H9 (cell line): ENCODE measurements at places on chromosomes 2 and 18. TPM values are rescaled to one million over a fixed set of nuclear protein-coding genes. Genes with fewer than 3 reads are reported as not detected.

GRCh38 chr2:71659868-71660518, 206.6 kb downstream of the DYSF start:
- H3K27me3 ChIP-seq: no peaks in the 10 kb centered on the region
- H3K36me3 ChIP-seq: peaks cover 21% of the 10 kb centered on the region
- no peak for DNase-seq
- no peaks in the 10 kb centered on the region for H3K4me1 ChIP-seq
- no peak overlapping the region for H3K27ac ChIP-seq

GRCh38 chr18:59484131-59484530, 125.1 kb upstream of the LMAN1 start:
- no peaks in the 10 kb centered on the region for H3K36me3 ChIP-seq
- H3K27me3 ChIP-seq: no peaks in the 10 kb centered on the region
- DNase-seq: no peak
- no peaks in the 10 kb centered on the region for H3K4me1 ChIP-seq
- H3K27ac ChIP-seq: no peak overlapping the region

DNA sequence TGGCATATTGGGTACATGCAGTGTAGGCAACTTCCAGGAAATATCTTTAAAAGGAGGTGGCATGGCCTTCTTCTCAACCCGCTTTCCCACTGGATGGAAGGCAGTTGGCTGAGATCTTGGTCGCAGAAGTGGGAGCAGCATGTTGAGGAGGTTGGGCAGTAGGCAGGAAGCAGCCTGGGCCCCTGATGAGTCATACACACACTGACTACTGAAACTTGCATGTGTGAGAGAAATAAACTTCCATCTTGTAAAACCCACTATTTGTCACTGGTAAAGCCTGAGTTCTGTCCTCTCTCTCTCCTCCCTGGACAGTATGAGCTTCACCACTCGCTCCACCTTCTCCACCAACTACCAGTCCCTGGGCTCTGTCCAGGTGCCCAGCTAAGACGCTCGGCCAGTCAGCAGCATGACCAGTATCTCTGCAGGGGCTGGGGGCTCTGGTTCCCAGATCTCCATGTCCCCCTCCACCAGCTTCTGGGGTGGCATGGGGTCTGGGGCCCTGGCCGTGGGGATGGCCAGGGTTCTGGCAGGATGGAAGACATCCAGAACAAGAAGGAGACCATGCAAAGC, 233.8 kb upstream of the SPRED2 start:
- no peak overlapping the region for H3K4me3 ChIP-seq
- DNase-seq: no peak
- no peaks in the 10 kb centered on the region for H3K27me3 ChIP-seq
- H3K27ac ChIP-seq: no peak overlapping the region
- peaks cover 4% of the 10 kb centered on the region for H3K36me3 ChIP-seq

DNA sequence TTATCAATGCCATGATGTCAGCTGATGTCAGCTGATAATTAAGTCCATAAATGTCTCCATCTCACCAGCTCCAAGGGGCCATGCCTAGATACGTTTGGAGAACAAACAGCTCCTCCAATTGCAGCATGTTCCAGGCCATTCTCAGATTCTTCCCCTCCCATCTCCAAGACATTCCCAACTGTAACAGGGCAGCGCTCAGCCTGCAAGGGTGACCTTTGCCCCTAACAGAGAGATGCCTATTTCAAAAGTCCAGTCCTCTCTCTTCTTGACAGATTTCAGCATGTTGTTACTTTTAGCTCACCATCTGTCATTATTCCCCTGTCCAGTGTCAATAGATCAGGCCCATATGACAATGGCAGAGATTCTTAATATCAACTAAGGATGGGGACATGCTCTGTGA, 9.9 kb downstream of the PSD4 start:
- no peak overlapping the region for H3K4me3 ChIP-seq
- H3K27ac ChIP-seq: no peak overlapping the region
- H3K36me3 ChIP-seq: no peaks in the 10 kb centered on the region
- DNase-seq: no peak
- H3K4me1 ChIP-seq: no peaks in the 10 kb centered on the region; the same call in 1 of the 2 replicates
- no peaks in the 10 kb centered on the region for H3K27me3 ChIP-seq

- no peak overlapping the region for H3K27ac ChIP-seq
- H3K36me3 ChIP-seq: no peaks in the 10 kb centered on the region
- H3K4me3 ChIP-seq: no peak overlapping the region
Observed at GRCh38 chr2:124254621-124255020, 229.5 kb downstream of the CNTNAP5 start.

PDCD1 gene
- total RNA-seq: 1.4 and 1.6 TPM in 2 replicates

GRCh38 chr2:207801259-207801658, 31.6 kb upstream of the FZD5 start:
- H3K27me3 ChIP-seq: no peaks in the 10 kb centered on the region
- no peak for DNase-seq
- H3K36me3 ChIP-seq: no peaks in the 10 kb centered on the region
- no peak overlapping the region for H3K27ac ChIP-seq

DNA sequence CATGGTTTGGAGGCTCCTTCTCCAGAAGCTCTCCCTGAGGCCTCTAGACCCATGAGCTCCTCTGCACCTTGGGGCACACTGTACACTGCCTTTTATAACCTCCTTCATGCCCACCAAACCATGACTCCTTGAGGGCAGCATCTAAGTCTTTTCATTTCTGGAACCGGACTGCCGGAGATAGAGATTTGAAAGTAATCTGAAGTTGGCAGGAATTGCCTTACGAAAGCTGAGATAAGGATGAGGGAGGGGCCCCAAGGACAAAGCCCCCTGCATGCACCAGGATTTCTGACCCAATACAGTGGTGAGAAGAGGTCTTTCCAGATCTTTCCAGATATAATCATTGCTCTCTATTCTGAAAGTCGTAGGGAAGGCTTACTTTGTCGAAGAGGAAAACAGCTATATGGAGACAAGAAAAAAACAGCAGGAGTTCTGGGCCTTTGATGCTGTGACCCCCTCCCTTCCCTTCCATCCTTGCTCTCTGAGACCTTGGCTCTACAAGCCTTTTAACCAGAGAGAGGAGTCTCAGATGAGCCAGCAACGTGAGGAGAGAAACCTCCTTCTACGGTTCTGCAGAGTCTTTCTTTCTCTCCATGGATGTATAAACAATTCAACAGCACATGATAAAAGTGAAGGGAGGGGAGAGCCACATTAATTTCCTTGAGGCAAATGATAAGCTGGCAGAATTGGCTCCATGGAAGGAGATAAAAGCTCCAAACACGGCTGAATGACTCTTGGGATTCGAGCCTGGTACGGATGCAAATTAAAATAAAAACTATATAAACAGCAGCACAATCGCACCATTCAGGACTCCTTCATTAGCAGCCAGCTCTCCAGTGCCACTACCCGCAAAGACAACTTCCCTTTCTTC, 88.0 kb upstream of the RTN4 start:
- DNase-seq: no peak
- no peaks in the 10 kb centered on the region for H3K36me3 ChIP-seq
- no peak overlapping the region for H3K27ac ChIP-seq
- no peaks in the 10 kb centered on the region for H3K27me3 ChIP-seq

GRCh38 chr18:37559194-37559593, 6.4 kb downstream of the CELF4 start:
- H3K27me3 ChIP-seq: peaks cover 11% of the 10 kb centered on the region
- H3K4me1 ChIP-seq: peaks cover 4% of the 10 kb centered on the region; the same call in 1 of the 2 replicates
- no peak overlapping the region for H3K4me3 ChIP-seq

DNA sequence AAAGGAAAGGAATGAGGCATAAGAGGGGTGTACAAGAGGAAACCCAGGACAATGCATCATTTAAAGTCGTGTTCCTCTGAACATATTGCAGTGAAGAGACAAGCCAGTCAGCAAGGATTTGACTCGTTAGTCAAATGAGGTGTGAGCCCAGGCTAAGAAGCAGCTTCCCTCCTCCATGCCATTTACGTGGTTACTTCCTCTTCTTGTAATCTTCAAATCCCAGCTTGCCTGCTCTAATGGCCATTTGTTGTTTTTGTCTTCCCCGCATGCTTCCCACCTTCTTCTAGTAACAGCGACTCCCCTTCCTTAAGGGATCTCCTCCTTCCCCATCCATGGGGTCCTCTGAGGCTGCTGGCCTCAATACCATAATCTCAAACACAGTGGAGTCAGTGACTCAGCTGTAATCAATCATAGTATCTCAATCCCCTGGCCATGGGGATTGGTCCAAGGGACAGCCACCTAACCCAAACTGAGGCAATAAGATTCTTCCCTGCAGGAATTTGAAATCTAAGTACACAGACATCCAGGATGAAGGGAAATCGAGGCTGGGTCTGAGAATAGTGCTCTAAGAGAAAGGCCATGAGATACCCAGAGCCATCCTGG, 37.6 kb downstream of the SLC14A1 start:
- peaks cover 20% of the 10 kb centered on the region; the same call in 1 of the 2 replicates for H3K4me1 ChIP-seq
- no peak for DNase-seq
- H3K27me3 ChIP-seq: no peaks in the 10 kb centered on the region
- H3K27ac ChIP-seq: no peak overlapping the region
- H3K36me3 ChIP-seq: peaks cover 5% of the 10 kb centered on the region
- no peak overlapping the region for H3K4me3 ChIP-seq

PAX8 gene
- not detected in 2 replicates for total RNA-seq

CCDC74A gene
- 10.0 and 10.8 TPM in 2 replicates for total RNA-seq

DYSF gene
- 4.8 and 5.5 TPM in 2 replicates for total RNA-seq

GRCh38 chr18:30925795-30926194, 116.7 kb downstream of the DSC3 start:
- no peak overlapping the region for H3K27ac ChIP-seq
- H3K27me3 ChIP-seq: no peaks in the 10 kb centered on the region
- H3K4me3 ChIP-seq: no peak overlapping the region
- no peak for DNase-seq
- H3K36me3 ChIP-seq: no peaks in the 10 kb centered on the region

DNA sequence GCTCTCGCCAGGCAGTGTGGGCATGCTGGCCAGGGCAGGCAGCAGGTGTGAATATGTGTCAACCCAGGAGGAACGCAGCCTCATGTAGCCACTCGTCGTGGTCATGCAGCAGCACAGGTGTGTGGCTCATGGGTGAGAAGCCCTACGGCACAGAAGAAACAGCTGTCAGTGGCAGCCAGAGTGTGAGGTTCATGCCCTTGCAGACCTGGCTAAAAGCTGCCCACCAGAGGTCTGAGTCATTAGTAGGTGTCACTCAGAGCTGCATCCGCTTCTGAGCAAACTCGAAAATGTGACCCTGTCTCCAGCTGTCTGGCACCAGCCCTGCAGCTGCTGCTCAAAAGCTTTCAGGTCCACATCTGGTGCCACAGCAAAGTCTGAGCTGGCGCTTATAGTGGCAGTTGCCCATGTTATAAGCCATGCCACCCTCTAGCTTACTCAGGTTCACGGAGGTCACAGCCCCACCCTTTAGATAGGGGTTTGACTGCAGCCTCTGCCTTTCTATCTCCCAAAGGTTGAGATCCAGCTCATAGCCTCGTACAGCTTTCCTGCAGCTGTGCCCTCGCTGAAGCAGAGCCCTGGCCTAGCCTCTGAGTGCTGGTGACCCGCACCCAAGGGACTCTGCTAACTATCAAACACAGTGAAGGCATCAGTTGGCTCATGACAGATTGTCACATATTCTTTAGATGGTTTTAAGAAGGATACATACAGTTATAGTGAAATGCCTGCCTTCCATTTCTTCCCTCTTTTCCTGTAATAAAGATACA, 195.0 kb downstream of the CCDC102B start:
- H3K27me3 ChIP-seq: no peaks in the 10 kb centered on the region
- DNase-seq: no peak

ZNF521 gene
- total RNA-seq: 1.5 and 3.3 TPM in 2 replicates

GRCh38 chr2:160278879-160279177, 78.8 kb upstream of the ITGB6 start:
- DNase-seq: no peak
- peaks cover 8% of the 10 kb centered on the region; the same call in 2 of the 3 replicates for H3K36me3 ChIP-seq
- H3K4me1 ChIP-seq: no peaks in the 10 kb centered on the region
- no peak overlapping the region for H3K4me3 ChIP-seq
- H3K27ac ChIP-seq: no peak overlapping the region

SERPINB3 gene
- total RNA-seq: 1.7 TPM in 2 replicates

DNA sequence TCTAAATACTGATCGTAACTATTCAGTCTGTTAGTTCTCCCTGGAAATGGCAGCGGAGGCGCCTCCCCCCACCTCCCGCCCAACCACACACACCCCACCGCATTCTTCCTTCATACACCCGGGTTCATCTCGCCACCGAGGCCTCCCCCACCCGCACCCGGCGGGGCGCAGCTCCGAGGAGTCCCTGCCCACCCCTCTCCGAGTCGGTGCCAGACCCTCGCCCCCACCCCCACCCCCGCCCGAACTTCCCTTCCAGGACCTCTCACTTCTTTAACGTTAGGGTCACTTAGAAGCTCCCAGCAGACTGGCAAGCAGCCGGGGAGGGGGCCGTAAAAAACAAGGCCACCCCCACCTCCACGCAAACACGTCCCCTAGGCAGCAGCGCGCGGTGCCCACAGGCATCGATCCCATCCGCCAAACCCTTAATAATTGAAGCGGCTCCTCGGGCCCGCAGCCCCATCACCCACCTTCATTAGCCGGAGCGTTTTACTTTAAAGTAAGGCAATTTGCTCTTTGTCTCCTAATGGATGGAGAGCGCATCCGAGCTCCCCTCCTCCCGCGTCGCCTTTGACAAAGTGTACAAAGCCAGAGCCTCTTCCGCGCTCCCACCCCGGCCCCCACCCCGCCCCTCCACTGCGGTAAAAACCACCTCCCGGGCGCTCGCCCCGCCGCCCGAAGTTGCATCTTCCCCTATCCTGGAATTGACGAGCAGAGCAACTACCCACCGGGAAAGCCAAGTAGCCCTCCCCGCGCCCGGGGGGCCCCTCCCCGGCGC, 624 bp downstream of the ZNF516 start:
- DNase-seq: no peak
- H3K4me1 ChIP-seq: no peaks in the 10 kb centered on the region
- H3K36me3 ChIP-seq: no peaks in the 10 kb centered on the region
- H3K27me3 ChIP-seq: peaks cover 9% of the 10 kb centered on the region

PDE1A gene
- 0.11 TPM in 1 of 2 replicates, not detected in the other for total RNA-seq

- no peaks in the 10 kb centered on the region; the same call in 2 of the 3 replicates for H3K36me3 ChIP-seq
- H3K27me3 ChIP-seq: no peaks in the 10 kb centered on the region
- H3K4me3 ChIP-seq: no peak overlapping the region; the same call in 2 of the 3 replicates
- no peaks in the 10 kb centered on the region; the same call in 1 of the 2 replicates for H3K4me1 ChIP-seq
Observed at GRCh38 chr18:41818381-41819355, 136.4 kb upstream of the PIK3C3 start.

DNA sequence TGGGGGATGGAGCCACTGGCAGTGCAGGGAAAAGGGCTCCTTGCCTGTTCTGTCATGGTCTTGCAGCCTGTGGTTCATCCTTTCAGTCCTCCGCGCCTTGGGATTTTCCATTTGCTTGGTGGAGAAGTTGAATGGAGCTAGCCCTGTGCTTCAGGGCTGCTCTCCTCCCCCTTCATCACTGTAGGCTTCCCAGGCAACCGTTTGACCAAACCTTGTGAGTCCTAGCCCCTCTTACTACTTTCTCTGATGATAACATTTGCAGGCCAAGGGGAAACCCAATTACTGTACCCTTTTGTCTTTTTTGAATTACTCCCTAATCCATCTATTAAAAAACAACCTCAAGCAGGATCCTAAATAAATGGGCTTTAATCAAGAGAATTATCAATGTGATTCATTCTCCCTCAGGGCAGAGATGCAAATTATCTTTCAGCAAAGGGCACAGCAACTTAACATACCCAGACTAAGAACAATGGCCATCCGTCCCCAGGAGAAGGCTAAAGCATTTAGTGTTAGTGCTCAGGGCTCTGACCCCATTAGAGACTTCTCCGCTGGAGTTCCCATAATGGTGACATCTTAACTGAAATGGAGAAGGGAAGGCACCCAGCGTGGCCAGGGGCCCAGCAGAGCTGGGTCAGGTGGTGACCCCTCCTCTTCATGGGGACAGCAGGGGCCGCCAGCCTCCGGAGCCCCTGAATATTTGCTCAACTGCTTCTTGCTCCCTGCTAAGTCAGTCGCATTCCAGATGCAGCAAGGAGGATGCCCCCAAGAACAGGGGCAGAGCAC, 40.7 kb downstream of the RHOB start:
- H3K4me1 ChIP-seq: peaks cover 2% of the 10 kb centered on the region; the same call in 1 of the 2 replicates
- no peak overlapping the region for H3K27ac ChIP-seq
- no peak overlapping the region for H3K4me3 ChIP-seq
- H3K36me3 ChIP-seq: no peaks in the 10 kb centered on the region
- DNase-seq: peak; percentile 55

FSHR gene
- total RNA-seq: not detected in 2 replicates

RRM2 gene
- total RNA-seq: 163 and 176 TPM in 2 replicates
